HT1080 (cell line): ENCODE measurements at places on chromosomes 16 and 17.

GRCh38 chr17:29141514-29141876 is 38.7 kb downstream of the MYO18A start:
- DNase-seq: no peak

DNA sequence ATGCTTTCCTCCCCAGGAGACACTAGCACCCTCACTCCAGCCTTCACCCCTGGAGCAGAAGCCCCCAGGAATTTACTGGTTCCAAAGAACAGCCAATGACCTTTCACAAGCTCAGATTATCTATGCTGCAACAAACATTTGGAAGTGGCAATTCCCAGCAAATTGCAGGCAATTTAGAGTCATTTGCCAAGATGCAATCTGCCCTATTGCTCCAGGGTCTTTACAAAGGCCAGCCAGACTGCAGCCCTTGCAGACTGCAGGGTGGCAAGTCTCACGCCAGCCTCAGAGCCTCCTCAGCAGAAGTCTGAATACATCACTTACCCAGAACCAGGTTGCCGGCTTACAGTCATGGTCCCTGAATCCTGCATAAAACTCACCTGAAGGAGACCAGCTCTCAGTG is 21.8 kb downstream of the AXIN1 start:
- DNase-seq: no peak

GRCh38 chr17:10737168-10737622 is 7.4 kb upstream of the TMEM220 start:
- peak; percentile 46 for DNase-seq

DNA sequence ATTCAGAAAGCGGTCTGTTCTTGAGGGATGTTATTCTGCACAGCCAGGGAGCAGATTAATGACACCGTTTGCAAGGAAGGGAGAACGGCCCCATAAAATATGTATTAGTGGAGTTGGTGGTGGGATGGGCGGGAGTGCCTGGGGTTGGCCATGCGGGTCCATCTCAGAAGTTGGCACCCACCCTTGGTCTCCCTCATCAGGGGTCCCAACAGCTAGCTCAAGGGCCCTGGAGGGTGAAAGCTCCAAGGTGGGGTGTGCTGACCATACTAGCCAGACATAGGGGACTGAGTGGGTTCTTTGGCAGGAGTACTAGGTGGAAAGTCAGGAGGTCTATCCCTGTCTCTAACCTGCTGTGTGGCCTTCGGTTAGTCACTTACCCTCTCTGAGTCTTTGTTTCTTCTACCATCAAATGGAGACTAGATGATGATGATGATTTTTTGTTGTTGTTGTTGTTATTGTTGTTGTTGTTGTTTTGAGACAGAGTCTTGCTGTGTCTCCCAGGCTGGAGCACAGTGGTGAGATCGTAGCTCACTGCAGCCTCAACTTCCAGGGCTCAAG is 83.2 kb upstream of the BRD7 start:
- no peak for DNase-seq
